Skeletal muscle tissue (tissue), 5 donors: ENCODE measurements at places on chromosomes 1 and 21. TPM values are rescaled to one million over a fixed set of nuclear protein-coding genes. Genes with fewer than 3 reads are reported as not detected.

The CELA2A gene
- not detected for total RNA-seq

The FNDC10 gene
- not detected for total RNA-seq

The LCE2B gene
- not detected for total RNA-seq

The SLC44A5 gene
- total RNA-seq = under 0.01 TPM

The TSACC gene
- 2.1 TPM for total RNA-seq

The KMO gene
- 0.52 TPM for total RNA-seq

The ITLN2 gene
- not detected for total RNA-seq

The PRKACB gene
- total RNA-seq = 26.1 TPM

The VWA5B1 gene
- 0.52 TPM for total RNA-seq

The TSPAN1 gene
- total RNA-seq = not detected

The FMN2 gene
- 2.1 TPM for total RNA-seq
